Esophagus muscularis mucosa (tissue), 4 donors: ENCODE measurements at places on chromosomes 5 and 9. TPM values are rescaled to one million over a fixed set of nuclear protein-coding genes. Genes with fewer than 3 reads are reported as not detected.

GRCh38 chr5:123949043-123949804 is 437.2 kb downstream of the CSNK1G3 start:
- DNase-seq, result no peak

- no peak for DNase-seq
These were observed 247.7 kb downstream of the CDH12 start for GRCh38 chr5:22605473-22605872.

DNA sequence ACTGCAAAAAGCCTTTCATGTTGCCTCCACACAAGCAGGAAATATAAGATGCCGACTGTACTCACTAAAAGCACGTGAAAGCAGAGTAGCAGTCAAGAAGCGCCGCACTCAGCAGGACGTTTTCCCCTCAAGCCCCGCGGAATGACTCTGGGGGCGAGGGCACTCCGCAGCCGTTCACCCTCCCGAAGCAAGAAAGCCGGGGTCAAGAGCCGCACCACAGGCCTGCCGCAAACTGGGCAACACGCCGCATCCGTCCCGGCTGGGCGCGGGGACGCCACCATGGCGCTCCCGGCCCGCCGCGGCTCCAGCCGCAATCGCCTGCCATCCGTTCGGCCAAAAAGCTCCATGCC is 364 bp downstream of the RPS6 start:
- no peak for DNase-seq

DNA sequence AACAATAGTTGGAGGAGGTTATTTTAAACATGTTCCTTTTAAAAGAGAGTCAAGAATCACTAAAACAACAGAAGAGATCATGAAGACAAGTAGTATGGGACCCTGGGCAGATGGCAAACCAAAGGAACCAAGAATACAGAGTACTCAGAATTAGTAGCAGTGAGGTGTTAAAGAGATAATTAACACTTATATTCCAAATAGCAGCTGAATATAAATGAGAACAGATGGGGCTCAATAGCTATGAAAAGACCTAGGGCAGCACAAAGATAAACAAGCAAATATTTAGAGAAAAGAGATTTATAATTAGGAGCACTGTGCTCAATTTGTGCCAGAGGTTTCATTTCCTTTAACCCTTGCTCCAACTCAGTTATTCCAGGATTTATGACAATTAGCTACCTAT is 159.1 kb downstream of the FAM114A2 start:
- DNase-seq, result no peak

DNA sequence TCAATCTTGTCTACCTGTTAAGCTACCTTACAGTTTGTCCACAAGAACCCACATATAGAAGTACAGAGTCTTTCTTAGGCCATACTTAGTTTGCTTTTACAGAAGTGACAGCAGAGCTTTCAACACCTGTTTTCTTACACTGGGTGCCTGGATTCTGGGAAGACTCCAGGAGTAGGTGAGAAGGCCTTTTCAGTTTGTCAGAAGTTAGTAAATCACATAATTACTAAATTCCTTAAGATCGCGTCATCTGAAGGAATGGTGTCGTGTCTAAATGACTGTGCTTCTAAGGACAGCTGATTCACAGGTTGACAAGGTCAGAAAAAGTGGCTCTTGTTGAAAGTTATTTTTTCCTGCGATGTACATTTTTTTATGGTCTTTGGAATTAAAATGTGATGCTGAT is 97.0 kb upstream of the FAM120A start:
- no peak for DNase-seq

DNA sequence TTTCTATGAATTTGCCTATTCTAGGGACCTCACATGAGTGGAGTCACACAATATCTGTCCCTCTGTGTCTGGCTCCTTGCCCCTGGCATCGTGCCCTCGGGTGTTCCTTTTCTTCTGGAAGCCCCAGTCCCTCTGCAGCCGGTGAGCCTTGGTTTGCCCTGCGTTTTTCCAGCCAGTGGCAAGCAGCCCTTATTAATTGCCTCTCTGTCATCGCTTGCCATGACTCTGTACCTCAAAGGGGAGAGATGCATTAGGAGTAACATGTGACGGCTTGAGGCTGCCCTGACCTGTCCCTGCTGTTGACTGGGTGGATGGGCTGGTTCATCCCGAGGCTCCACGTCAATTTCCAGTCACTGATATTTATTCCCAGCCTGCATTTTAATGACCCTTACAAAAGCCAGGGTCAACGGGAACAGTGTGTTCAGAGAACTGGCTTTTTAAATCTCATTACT is 87.3 kb downstream of the CFAP90 start:
- DNase-seq, result peak; percentile 91

DNA sequence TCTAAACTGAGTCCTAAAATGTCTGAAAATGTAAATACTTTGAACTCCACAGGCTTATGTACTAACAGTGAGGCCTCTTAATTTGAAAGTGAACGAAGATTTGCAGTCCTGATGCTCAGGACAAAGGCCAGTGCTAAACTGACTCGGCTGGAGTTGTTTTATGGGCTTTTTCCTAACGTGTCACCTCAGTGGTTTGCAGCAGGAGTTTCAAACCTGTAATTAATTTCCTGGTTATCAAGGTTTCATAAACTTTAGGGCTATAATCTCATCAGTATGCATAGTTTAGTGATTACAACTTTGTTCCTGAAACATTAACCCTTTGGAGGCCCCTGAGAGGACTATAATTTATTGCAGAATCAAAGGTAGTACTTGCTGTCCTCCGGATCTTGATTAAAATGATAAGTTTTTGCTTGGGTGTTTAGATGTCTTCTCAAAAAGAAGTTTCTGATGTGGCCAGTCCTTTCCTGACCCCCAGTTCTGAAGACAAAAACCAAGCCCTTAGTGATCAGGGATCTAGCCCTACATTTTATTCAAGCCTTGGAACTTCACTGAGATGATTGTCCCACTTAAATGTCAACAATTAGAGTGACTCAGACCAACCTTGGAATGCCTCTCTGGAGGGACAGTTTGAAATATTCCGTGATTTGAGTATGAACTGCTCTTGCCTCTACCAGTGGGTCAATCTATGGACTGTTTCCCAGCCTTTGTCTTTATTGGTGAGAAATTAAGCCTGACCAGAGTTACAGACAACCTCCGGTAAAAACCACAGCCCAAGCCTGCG is 11.1 kb upstream of the S100Z start:
- no peak for DNase-seq

The SLC6A3 gene
- total RNA-seq, result not detected

The BARHL1 gene
- total RNA-seq, result not detected

The STKLD1 gene
- total RNA-seq, result not detected

The FREM1 gene
- 1.7 TPM for total RNA-seq
